Sciatic nerve (tissue), 2 donors: ENCODE measurements at places on chromosomes 3 and 15. TPM values are rescaled to one million over a fixed set of nuclear protein-coding genes. Genes with fewer than 3 reads are reported as not detected.

DNA sequence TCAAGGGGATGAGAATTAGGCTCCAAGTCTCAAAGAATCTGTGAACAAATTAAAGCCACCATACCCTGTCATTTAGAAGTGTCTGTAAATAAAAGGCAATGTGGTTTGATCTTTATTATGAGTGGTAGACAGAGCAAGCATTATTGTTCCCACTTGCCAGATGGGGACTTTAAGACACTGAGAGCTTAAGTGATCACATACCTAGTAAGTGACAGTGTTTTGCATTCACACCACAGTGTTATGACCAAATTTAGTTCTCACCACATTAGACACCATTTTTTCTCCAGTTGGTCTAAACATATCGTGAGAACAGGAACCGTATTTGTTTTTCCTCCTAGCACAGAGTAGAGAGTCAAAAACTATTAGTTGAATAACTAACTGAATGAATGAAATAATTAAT lies 13.2 kb upstream of the ZBED2 start:
- no peak for DNase-seq

DNA sequence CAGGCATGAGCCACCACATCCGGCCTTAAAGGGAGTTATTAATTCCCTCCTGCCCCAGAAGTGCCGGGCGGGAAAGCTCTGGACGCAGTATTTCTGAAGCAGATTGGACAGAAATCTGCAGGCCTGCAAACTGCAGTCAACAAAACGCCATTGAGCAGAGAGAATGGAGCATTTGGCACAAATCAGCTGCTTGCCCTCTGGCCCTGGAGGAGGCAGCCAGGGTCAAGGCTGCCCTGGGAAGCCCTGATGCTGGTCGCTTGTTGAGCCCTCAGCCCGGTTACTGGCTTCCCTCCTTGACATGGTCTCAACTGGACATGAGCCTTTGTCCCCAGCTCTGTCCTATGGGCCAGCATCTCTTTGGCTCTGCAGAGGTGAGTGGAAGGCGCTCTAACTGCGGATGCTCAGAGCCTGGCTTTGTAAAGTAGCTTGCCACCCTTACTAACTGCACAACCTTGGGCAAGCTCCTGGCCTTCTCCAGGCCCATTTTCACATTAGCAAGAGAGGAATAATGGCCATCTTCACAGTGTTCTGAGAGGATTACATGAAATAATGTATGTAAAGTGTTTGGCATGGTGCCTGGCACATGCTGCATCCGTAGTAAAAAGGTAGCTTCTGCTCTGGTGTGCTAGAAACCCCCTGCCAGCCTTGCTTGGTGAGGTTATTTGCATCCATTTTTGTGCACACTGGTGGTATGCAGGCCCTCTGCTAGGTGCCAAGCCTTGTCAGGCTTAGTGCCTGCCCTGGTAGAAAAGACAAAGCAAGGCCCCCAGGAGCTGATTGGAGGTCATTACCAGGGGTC lies 4.1 kb downstream of the SEMA4B start:
- no peak for DNase-seq

DNA sequence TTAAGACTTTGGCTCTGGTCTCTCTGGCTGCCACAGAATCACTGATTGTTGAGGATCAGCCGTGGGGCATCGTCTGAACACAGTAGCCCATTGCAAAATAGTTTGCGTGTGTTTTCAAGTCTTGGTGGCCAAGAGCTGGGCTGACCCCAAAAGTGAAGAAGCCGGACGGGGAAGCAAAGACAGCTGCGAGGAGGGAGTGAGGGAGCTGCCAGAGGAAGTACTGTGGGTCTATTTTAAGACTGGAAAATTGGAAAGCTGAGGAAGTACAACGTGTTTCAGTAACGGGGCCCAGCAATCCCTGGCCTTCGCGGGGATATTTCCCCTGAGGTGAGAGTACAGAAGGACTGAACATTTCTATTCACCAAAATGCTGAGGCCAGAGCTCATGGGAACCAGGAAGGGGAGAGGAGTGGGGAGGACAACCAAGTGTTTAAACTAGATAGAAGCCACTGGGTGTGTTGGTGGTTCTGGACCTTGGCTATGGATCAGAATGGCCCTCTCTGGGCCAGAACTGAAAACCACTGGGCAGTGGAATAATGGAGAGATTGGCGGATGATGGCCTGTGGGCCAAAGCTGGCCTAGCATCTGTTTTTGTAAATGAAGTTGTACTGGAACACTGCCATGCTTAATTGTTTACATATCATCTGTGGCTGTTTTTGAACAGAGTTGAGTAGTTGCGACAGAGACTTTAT lies 34.1 kb upstream of the LIMD1 start:
- DNase-seq: peak; percentile 77

GRCh38 chr3:119481079-119481478 lies 12.3 kb downstream of the POGLUT1 start:
- no peak for DNase-seq

DNA sequence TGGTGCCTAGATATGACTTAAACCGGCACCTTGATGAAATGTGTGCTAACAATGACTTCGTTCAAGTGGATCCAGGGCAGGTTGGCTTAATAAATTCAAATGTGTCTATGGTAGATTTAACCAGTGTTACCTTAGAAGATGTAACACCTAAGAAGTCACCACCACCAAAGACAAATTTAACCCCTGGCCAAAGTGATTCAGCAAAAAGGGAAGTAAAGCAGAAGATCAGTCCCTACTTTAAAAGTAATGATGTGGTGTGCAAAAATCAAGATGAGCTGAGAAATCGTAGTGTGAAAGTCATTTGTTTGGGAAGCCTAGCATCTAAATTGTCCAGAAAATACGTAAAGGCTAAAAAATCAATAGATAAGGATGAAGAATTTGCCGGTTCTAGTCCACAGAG lies 1.1 kb downstream of the FAN1 start:
- DNase-seq: no peak

The SEMA5B gene
- 10.1 TPM for total RNA-seq

The COL7A1 gene
- total RNA-seq: 8.7 TPM

The FEZF2 gene
- not detected for total RNA-seq

- DNase-seq: no peak
These were observed 815 bp downstream of the SPINT1 start for GRCh38 chr15:40844696-40845030.

DNA sequence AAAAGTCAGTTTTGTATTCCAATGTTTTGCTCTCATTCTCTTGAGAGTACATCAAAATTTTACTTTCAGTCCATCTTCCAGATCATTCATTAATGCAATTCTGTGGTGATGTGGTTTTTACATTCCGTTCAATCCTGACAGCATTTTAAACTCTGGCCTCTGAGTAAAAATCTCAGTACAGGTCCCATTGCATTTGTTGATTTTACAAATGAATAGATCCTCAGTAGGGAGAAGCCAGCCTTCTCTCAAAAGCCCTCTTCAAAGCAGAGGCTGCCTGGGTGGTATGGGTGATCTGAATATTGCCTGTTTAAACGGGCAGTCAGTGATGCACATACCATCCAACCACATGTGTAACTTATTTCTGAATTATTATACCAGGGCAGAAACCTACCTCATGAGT lies 72.5 kb upstream of the TSC22D2 start:
- DNase-seq: no peak

DNA sequence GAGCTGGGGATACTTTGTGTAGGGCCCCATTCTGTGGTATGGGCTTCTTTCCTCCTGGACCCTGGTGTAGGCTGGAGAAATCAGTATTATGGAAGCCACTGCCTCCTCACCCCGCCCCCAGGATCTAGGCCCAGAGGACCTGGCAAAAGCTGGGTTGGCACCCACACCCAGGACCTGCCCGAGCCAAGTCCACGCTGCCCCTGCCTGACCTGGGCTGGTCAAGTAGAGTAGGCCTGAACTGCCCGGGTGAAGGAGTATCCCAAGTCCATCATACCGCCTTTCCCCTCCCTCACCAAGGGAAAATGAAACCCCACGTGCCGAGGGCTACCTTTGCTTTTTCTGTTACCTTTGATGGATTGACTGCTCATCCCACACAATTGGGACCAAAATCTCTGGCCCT lies 37.7 kb upstream of the TRAK1 start:
- DNase-seq: no peak

DNA sequence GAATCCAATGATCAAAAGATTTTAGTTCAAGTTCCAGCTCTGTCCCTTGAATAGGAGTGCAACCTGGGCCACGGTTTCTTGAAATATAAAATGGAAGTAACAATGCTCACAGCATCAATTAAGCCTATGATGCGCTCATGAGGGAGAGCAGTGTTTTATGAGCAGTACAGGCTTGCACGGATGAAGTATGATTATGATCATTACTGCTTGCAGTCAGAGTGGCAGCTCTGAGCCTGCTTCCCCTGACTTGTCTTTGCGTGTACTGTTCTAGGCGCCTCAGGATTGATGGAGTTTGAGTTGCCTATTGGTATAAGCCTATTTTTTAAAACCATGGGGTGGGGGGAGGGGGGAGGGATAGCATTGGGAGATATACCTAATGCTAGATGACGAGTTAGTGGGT lies 37.0 kb downstream of the ITGB5 start:
- DNase-seq: no peak

The SGO1 gene
- total RNA-seq: 0.31 TPM

GRCh38 chr3:46393554-46394434 lies 13.1 kb downstream of the CCR5AS start:
- no peak for DNase-seq

GRCh38 chr3:127671523-127672428 lies 976 bp upstream of the ABTB1 start:
- peak; percentile 67 for DNase-seq

The IL17RD gene
- 14.8 TPM for total RNA-seq

DNA sequence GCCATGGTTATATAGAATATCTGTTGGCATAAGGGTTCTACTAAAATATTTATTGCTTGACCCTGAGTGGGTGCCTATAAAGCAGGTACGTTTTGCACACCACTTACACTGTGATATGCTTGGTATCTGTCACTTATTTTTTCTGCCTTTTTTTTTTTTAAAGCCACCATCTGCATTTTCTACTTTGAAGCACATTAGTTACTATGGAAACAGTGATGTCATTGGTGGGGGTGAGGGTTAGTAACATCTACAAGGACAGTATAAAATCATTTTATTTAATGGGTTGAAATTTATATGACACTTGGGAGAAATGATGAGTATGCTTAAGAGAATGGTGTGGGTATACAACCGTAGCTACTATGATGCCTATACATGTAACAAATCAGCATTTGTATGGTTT lies 25.6 kb downstream of the SLCO3A1 start:
- DNase-seq: no peak

DNA sequence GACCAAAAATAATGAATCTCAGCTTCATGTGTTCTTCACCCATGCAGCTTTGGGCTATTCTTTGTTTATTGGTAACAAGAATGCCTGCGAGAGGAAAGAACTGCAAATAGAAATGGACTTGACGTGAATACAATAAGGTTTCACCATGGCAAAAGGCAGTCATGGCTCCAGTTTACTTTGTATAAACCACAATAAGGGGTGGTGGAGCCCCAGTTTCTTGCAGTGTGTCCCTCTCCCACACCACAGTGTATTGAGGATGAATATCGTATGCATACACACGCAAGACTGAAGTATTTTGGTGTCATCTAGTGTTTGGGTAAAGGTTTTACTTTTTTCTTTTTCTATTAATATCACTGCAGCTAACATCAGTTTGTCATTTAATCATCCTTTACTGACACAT lies 159.7 kb upstream of the CNTN4 start:
- no peak for DNase-seq

The RLBP1 gene
- total RNA-seq: not detected

DNA sequence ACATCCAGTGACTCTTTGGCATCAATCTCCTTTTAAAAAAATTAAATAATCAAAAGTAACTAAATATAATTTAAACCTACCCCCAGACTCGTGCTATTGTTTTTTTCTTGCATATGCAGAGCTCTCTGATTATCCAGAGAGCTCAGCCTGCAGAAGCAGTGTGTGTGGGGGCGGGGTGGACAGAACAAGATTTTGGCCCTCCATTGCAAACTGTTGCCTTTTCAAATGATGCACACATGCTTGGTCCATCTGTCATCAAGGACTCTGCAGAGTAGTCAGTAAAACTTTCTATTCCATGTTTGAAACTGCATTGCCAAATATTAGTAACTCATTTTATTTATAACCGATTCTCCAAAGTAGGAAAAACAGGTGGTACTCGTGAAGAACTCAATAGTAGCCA lies 28.6 kb upstream of the STXBP5L start:
- no peak for DNase-seq

GRCh38 chr3:65625305-65625704 lies 413.4 kb downstream of the MAGI1 start:
- no peak for DNase-seq

DNA sequence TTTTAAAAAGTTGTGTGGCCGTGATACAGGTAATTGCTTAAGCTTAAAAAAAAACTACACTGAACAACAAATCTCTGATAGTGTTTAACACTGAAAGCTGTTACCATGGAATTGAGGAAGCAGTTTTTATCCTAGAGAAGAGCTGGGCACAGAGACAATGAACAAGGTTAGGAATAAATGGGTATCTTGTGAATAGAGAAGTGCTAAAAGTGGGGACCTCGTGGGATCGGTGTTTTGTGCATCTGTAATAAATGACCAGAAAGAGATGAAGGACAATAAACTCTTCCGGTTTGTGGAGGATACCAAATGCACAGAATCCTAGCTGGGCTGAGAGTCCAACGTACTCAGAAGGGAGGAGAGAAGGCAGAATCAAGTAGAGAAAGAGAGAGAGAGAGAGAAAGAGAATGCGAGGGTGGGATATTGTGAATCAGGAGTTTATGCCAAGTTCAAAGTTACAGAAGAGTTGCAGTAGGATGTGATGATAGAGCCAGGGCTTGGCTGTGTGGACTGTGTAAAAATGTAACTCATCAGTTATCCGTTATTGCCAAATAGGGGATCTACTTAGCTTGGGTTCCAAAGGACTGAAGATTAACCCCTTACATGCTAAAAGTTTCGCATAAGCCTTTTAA lies 148.9 kb downstream of the IL20RB start:
- no peak for DNase-seq

DNA sequence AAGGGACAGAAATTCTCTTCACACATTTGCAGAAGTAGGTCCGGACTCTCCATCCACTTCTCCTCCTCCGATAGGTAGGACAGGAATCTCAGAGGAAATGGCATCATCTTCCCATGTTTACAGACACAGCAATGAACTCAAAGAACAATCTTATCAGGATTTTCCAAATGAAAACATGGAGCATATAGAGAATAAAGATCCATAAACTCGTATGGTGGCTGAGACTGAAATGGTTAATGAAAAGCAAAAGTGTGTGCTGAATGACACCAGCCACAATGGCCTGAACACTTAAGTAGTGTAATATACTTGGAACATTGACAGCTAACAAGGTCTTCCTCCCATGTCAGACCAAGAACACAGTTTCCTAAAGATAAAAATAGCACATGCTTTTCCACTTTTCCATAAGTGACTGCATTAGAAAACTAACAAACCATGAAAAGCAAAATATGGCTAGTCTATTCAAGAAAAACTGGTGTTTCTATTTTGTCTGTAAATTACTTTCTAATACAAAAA lies 5.8 kb downstream of the CCRL2 start:
- DNase-seq: no peak

The GPR160 gene
- total RNA-seq: 5.4 TPM

- no peak for DNase-seq
These were observed 40.6 kb downstream of the ADIPOQ start for GRCh38 chr3:186882881-186883685.

The HDAC11 gene
- 38.8 TPM for total RNA-seq

GRCh38 chr3:166052440-166052839 lies 215.2 kb upstream of the BCHE start:
- DNase-seq: no peak

The EXD1 gene
- total RNA-seq: not detected
